ENCODE measurements at places on chromosomes 4 and X.
A peak's percentile ranks its signal among the peaks of the same experiment; 100 is the strongest.

- no peaks in the 10 kb centered on the region for H3K36me3 ChIP-seq
- DNase-seq: no peak
- no peak overlapping the region for H3K27ac ChIP-seq
- H3K4me3 ChIP-seq: no peak overlapping the region
Observed at GRCh38 chrX:85107407-85107806, 103.7 kb downstream of the APOOL start.

- no peak overlapping the region for H3K4me3 ChIP-seq
- H3K27ac ChIP-seq: no peak overlapping the region
- no peaks in the 10 kb centered on the region for H3K36me3 ChIP-seq
Observed at GRCh38 chr4:144302704-144303536, 162.4 kb upstream of the GYPA start.

- peaks cover 4% of the 10 kb centered on the region for H3K4me1 ChIP-seq
- no peak overlapping the region for H3K4me3 ChIP-seq
- no peaks in the 10 kb centered on the region for H3K36me3 ChIP-seq
- no peaks in the 10 kb centered on the region for H3K27me3 ChIP-seq
- DNase-seq: no peak
Observed at GRCh38 chr4:78787392-78788006, 11.3 kb downstream of the BMP2K start.

DNA sequence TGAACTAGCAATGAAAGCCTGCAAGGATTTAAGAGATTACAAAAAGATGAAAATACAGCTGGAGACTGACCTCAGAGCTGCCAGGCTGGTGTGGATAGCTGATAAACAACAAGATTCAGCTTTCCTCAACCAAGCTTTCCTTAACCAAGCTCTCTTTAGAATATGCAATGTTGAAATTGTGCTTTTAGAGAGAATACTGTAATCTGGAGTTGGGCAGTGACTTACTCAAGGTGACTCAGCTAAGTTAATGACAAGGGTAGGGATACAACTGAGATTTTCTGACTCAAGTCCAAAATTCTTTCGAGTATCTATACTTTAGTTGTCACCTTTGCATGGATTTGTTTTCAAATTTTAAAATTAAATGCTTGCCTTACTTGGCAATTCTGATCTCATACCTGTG lies 98.0 kb downstream of the AMMECR1 start:
- H3K27ac ChIP-seq: no peak overlapping the region
- H3K4me1 ChIP-seq: peaks cover 11% of the 10 kb centered on the region
- DNase-seq: no peak
- no peak overlapping the region for H3K4me3 ChIP-seq
- H3K36me3 ChIP-seq: peaks cover 10% of the 10 kb centered on the region
- H3K27me3 ChIP-seq: no peaks in the 10 kb centered on the region

- H3K4me1 ChIP-seq: no peaks in the 10 kb centered on the region
- no peaks in the 10 kb centered on the region for H3K27me3 ChIP-seq
- no peak for DNase-seq
- no peaks in the 10 kb centered on the region for H3K36me3 ChIP-seq
Observed at GRCh38 chr4:118081434-118081833, 47.1 kb downstream of the NDST3 start.

GRCh38 chr4:156992943-156993342 lies 21.3 kb upstream of the PDGFC start:
- no peak overlapping the region for H3K4me3 ChIP-seq
- H3K4me1 ChIP-seq: no peaks in the 10 kb centered on the region
- no peak overlapping the region for H3K27ac ChIP-seq
- H3K36me3 ChIP-seq: no peaks in the 10 kb centered on the region
- H3K27me3 ChIP-seq: no peaks in the 10 kb centered on the region

DNA sequence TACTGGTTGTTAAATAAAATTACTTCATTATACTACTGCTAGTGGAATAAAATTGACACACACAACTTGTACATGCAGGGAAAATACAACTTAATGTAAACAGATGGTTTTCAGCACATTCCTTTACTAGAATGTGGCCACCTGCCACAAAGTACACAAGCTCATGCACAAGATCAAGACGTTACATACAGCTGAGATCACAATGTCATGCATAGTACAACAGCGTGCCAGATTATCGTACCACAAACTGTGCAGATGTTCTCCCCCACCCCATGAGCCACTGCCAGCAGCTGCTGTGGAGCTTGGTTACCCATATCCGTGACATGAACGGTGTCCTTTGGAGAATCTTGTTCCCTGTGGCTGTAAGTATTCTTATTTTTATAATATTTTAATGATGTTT lies 27.7 kb downstream of the FBXO8 start:
- no peak overlapping the region for H3K27ac ChIP-seq
- no peak overlapping the region for H3K4me3 ChIP-seq
- no peaks in the 10 kb centered on the region for H3K27me3 ChIP-seq
- no peaks in the 10 kb centered on the region for H3K4me1 ChIP-seq

DNA sequence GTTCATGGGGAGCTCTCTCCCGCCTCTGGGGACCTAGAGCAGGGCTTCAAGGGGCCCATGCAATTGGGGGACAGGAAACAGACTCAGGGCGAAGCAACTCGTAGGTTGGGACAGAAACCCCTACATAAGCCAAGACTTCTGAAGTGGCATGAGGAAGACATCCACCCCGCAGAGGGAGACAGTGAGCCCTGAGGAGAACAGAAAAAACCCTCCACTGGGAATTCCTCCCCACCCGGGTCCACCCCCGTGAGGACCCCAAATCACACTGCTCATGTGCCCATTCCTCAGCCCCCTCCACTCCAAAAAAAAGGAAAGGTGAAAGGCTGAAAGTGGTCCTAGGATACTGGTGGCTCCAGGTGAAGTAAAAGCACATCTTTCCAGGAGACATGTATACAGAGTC lies 74.0 kb downstream of the CPZ start:
- no peak overlapping the region for H3K4me3 ChIP-seq
- H3K4me1 ChIP-seq: no peaks in the 10 kb centered on the region
- H3K27ac ChIP-seq: no peak overlapping the region
- H3K27me3 ChIP-seq: no peaks in the 10 kb centered on the region
- no peaks in the 10 kb centered on the region for H3K36me3 ChIP-seq

- no peaks in the 10 kb centered on the region for H3K4me1 ChIP-seq
- DNase-seq: no peak
- no peak overlapping the region for H3K27ac ChIP-seq
- no peaks in the 10 kb centered on the region for H3K36me3 ChIP-seq
- no peak overlapping the region for H3K4me3 ChIP-seq
Observed at GRCh38 chrX:7852166-7852565, 9.2 kb downstream of the VCX start.

GRCh38 chrX:120514236-120514635 lies 45.1 kb upstream of the LAMP2 start:
- H3K27me3 ChIP-seq: no peaks in the 10 kb centered on the region
- no peak for DNase-seq
- no peak overlapping the region for H3K27ac ChIP-seq
- no peak overlapping the region for H3K4me3 ChIP-seq
- no peaks in the 10 kb centered on the region for H3K36me3 ChIP-seq

DNA sequence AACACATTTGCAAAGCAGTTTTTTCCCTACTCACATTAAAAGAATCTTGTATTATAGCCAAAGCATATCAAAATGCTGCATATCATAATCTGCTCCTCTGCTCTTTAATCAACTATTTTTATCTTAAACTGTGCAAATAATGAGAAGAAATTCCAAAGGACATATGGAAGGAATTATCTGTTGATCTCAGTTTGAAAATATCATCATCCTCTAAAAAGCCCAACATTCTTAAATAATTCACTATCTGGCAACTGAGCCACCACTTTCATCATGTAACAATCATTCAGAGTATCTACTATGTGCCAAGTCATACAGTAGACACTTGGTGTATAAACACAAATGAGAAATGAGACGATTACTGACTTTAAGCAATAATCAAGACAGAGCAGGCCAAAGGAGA lies 63.0 kb downstream of the PRSS12 start:
- H3K4me3 ChIP-seq: no peak overlapping the region
- no peak overlapping the region for H3K27ac ChIP-seq
- no peaks in the 10 kb centered on the region for H3K4me1 ChIP-seq
- no peak for DNase-seq

DNA sequence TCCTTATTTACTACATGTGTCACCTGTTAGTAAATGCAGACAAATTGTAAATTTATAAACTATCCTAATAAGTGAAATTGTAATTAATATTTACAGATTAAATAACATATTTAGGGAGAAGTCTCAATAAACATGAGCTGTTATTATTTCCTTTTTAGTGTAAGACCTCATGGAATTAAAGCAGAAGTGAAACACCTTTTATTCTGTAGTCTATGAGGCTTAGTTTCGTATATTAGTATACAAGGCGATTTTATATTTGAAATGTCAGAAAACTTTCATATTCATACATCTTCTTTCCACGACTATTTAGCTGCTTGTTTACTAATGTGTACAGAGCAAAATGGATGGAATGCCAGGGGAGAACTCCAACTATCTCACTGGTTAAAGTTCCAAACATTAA lies 414.4 kb downstream of the ARHGAP24 start:
- H3K36me3 ChIP-seq: no peaks in the 10 kb centered on the region
- H3K27me3 ChIP-seq: no peaks in the 10 kb centered on the region
- DNase-seq: no peak
- no peak overlapping the region for H3K27ac ChIP-seq

GRCh38 chr4:33512397-33512796 lies 2731.9 kb downstream of the ARAP2 start:
- no peak overlapping the region for H3K27ac ChIP-seq
- DNase-seq: no peak
- no peak overlapping the region for H3K4me3 ChIP-seq
- H3K36me3 ChIP-seq: no peaks in the 10 kb centered on the region
- H3K27me3 ChIP-seq: no peaks in the 10 kb centered on the region

DNA sequence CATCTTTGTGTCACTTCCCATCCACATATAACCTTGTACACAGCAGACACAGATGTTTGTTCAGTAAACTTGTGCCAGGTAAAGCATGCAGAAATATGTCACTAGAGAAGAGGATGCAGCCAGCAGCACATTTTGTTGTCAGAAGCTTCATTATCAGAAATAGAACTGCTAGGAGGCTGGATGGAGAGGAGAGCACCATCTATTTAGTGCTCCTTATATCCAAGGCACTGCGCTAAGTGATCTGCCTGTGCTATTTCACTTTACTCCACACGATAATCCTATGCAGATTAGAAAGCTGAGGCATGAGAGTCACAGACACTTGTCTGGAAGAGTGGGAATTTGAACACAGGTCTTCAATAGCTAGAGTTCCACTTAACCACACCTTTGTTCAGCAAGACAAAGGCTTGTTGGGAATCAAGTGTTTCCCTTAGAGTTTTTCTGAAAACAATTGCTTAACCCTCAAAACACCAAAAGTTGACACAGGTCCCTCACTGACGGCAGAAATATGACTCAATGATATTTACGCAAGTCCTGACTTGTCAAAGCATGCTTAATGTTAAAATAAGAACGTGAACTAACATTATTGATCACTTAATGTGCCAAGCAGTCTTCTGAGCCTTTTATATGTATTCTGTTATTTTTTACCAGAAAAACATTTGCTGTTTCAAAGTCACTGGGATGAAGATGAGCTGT lies 1.2 kb upstream of the QDPR start:
- peak overlapping the region; percentile 97 for H3K4me3 ChIP-seq
- peaks cover 13% of the 10 kb centered on the region for H3K27me3 ChIP-seq
- H3K27ac ChIP-seq: no peak overlapping the region
- H3K4me1 ChIP-seq: peaks cover 29% of the 10 kb centered on the region
- DNase-seq: no peak
- H3K36me3 ChIP-seq: peaks cover 7% of the 10 kb centered on the region

DNA sequence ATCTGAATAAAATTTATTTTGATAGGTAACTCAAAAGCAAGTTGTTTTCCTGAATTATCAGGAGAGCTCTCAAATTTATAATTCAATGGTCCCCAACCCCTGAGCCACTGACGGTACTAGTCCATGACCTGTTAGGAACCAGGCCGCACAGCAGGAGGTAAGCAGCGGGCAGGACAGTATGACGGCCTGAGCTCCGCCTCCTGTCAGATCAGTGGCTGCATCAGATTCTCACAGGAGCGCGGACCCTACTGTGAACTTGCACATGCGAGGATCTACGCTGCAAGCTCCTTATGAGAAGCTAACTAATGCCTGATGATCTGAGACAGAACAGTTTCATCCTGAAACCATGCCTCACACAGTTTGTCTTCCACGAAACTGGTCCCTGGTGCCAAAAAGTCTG lies 37.9 kb upstream of the SEC24B start:
- H3K27ac ChIP-seq: no peak overlapping the region
- peaks cover 19% of the 10 kb centered on the region for H3K27me3 ChIP-seq
- H3K4me1 ChIP-seq: no peaks in the 10 kb centered on the region
- no peak for DNase-seq

DNA sequence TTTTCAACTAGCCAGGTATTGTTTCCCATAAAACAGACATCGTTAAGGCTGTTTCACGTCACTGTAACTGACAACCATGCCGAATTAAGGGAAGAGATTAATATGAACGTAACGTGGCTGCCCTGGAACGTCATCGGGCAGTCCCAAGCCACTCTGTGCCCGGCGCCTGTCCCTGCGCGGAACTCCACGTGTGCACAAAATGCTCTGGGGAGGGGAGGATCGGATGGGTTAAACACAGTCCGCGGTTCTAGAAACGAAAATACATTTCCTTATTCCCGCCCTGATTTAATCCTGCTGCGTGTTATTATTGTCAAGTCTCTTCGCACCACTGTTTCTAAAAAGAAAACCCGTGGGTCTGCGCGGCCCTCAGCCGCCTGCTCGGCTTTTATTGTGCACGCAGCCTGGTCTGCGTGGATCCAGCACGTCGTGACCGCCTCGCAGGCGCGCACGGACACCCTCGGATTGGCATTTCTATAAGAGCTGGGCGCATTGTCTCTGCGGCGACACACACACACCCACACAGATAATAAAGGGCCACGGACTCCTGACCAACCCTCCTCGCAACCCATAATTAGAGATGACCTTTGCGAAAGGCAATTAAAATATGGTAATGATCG lies 69.6 kb upstream of the BCOR start:
- H3K4me3 ChIP-seq: peak overlapping the region; percentile 60
- DNase-seq: no peak
- no peaks in the 10 kb centered on the region for H3K27me3 ChIP-seq
- H3K4me1 ChIP-seq: peaks cover 39% of the 10 kb centered on the region

DNA sequence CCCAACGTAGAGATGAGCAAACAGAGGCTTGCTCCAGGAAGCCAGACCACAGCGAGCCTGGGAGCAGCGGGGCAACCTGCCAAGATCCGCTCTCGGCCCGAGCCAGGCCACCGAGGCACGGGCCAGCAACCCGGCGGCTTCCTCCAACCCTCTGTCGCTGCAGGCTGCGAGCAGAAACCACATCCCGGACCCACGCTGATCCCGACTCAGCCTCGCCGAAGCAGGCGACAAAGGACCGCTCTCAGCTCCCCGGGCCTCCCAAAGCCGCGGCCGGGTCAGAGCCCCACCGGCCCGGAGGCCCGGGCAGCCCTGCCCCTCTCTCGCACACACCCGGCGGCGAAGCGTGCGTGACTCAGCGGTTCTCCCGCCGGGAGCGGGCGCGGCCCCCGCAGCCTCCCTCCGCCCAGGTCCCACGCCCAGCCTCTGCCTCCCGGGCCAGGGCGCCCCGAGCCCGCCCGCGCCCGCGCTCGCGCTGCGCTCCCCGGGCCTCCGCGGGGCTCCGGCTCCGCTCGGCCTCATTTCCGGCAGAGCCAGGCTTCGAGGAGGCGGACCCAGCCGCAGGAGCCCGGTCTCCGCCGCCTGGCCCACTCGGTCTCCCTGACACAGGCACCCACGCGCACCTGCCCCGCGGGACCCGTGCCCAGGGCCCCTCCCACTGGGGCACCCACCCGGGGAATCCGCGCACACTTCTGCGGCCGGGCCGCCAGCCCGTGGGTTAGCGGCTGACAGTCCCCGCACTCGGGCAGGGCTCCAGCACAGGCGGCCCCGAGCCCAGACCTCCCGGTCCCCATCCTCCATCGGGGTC lies 1.7 kb downstream of the PPP2R2C start:
- no peak overlapping the region for H3K27ac ChIP-seq
- H3K4me1 ChIP-seq: peaks cover 3% of the 10 kb centered on the region
- no peak overlapping the region for H3K4me3 ChIP-seq
- peak; percentile 17 for DNase-seq
- H3K27me3 ChIP-seq: peaks cover 71% of the 10 kb centered on the region
- H3K36me3 ChIP-seq: no peaks in the 10 kb centered on the region
